ENCODE measurements at places on chromosomes 5 and 9.
A peak's percentile ranks its signal among the peaks of the same experiment; 100 is the strongest.

- DNase-seq, result peak; percentile 98
These were observed at the start of the genes C8G and FBXW5 for GRCh38 chr9:136944519-136945332. Gene C8G, plus strand, starts transcription at chr9:136945243. Its CDS starts 78 bp downstream, at chr9:136945321. Gene FBXW5, minus strand, starts transcription at chr9:136944738. Its CDS starts 655 bp downstream, at chr9:136944083.

- peak; percentile 46 for DNase-seq
These were observed 50.4 kb upstream of the CDKN2AIPNL start for GRCh38 chr5:134462047-134462575.

DNA sequence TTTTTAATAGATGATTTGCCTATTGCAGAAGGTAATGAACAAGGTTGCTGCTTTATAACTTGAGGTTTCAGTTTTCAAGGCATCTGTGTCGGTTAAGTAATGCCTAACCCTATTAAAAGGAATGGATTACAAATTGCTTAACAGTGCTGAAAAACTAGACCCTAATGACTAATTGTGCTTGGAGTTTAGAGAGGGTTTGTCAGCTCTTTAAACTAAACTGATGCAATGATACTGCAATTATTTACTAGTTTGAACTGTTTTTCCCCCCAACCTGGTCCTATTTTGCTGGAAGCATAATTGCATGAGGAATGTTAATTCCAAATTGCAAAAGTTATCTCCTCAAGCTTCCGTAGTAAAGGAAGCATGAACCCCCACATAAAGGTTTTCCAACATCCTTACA, 39.3 kb upstream of the TLX3 start:
- no peak for DNase-seq

GRCh38 chr9:18350995-18351595, 122.9 kb upstream of the ADAMTSL1 start:
- no peak for DNase-seq

GRCh38 chr9:36870960-36871359, 163.1 kb downstream of the PAX5 start:
- DNase-seq, result peak; percentile 35

DNA sequence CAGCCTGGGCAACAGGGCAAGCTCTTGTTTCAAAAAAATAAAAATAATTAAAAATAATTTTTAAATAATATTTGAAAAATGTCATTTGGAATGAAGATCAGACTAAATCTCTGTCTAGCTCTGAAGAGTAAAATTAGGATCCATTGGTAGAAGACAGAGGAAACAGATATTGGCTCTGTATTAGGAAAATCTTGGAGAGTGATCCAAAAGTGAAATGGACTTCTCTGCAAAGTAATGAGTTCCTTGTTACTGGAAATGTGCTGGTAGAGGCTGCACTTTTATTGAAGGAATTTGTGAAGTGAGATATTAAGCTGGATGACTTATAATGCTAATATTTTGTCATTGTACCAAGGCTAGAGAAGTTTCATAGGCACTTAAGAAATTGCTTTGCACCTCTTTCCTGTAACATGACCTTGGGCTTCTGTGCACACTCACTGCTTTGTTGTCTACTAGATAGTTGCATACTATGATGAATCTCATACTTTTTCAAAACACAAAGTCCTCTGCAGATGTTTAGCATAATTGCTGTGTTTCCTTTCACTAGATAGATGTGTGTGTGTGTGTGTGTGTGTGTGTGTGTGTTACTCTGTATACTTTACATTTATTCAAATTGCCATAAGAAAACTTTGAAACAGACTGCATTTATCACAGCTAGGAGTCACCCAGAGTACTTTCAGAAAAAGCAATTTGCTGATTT, 13.1 kb downstream of the THBS4 start:
- DNase-seq, result no peak

GRCh38 chr5:167565189-167565954, 726.1 kb upstream of the WWC1 start:
- no peak for DNase-seq

DNA sequence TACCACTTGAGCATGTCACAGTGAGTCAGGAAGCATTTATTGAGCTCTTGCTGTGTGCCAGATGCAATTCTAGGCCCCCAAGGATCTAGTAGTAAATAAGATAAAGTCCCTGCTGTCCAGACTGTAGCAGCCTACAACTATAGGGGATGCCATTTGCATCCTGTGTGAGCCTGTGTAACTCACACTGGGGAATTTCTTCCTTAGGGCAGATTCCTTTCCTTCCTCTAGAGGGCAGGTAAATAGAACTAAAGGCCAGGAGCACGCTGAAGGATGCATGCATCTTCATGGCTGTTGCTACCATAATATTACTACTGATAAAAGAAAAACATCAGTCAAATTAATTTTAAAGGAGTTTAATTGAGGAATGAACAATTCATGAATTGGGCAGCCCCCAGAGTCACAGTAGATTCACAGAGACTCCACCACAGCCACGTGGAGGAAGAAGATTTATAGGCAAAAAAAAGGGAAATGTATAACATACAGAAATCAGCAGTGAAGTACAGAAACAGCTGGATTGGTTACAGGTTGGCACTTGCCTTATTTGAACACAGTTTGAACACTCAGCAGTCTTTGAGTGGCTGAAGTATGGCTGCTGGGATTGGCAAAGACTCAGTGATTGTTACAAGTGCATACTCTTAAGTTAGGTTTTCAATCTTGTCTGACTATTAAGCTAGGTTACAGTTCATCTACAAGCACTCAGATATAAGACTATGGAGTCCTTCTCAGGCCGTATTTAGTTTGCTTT, 98.9 kb downstream of the ACTL7B start:
- DNase-seq, result no peak

GRCh38 chr9:113540466-113540865, 76.9 kb downstream of the RGS3 start:
- no peak for DNase-seq

GRCh38 chr9:113674436-113674835, 201.7 kb upstream of the ZNF618 start:
- no peak for DNase-seq

GRCh38 chr5:130692770-130693169, 472.3 kb downstream of the HINT1 start:
- DNase-seq, result no peak

- no peak for DNase-seq
These were observed 141.9 kb downstream of the PSAT1 start for GRCh38 chr9:78438780-78439179.

- DNase-seq, result no peak
These were observed 140.4 kb upstream of the WWC1 start for GRCh38 chr5:168151041-168151440.

DNA sequence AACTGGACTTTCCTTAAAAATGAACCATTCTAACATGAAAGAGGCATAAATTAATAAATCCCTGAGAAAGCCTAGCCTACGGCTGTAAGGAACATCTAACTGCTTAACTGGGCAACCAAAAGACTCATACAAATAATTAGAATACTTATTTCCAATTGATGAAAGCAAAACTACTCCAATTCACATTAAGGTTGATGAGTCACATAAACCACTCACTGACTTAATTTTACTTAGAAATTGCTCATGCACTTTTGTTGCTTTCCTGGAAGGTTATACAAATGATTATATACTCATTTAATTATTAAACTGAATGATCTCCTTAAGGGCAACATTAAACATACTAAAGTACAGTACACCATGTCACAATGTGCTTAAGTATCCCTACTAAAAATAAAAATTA, 101.9 kb downstream of the NFIB start:
- no peak for DNase-seq

- DNase-seq, result no peak
These were observed 1601.0 kb upstream of the NUDT12 start for GRCh38 chr5:105163547-105163946.

- no peak for DNase-seq
These were observed 12.5 kb upstream of the NREP start for GRCh38 chr5:111769541-111769940.

DNA sequence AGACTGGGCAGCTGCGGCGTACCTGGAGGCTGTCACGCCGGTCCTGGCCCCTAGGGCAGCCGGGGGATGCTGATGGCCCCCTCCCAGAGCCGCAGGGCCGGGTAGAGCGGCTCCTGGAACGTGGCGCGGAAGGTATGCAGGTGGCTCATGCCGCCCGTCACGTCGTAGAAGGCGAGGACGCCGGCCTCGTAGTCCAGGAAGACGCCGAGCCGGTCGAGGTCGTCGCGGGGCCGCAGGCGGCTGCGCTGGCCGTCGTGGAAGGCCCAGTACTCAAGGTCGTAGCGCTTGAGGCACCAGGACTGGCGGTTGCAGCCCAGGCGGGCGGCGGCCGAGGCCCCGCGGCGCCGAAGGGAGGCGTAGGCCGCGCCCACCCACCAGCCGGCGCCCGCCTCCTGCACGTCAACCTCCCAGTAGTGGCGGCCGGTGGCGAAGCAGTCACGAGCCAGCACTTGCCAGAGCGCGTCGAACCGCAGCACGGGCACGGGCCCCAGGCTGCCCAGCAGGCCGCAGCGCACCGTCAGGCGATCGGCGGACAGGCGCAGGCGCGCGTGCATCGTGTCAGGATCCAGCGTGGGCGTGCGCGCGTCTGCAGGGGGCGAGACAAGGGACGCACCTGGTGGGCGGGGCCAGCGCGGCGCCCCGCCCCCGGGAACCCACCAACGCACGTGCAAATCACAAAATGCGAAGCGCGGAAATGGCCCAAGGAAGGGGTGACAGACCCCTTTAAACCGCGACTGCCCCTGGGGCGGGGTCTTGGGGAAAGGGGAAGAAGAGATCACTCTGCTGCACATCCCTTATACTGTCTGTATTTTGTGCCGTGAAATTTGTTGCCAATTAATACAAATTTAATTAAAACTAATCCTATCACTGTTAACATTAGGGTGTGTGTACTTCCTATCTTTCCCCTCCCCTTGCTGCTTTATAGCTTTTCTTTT, 31.2 kb downstream of the NANS start:
- peak; percentile 85 for DNase-seq

DNA sequence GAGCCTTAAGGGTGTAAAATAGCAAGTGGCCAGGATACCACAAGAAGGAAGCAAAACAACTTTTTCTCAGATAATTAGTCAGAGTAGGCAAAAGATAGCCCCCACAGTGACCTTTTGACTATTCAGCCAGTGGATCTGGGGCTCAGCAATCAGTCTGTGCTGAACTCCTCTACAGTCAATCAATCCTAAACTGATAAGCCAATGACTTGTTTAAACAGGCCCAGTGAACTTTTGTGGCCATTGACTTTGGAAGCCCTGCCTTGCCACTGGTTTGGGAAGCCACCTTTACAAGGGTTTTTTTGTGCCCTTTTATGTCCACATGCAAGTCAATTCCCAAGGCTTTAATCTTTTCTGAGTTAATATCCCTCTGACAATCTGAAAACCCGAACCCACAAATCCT, 1565.0 kb upstream of the WWC1 start:
- DNase-seq, result no peak

- DNase-seq, result no peak
These were observed 270.9 kb upstream of the IL12B start for GRCh38 chr5:159601216-159601615.

Measured in posterior vena cava (tissue), 2 donors.